ENCODE measurements at places on chromosomes 2 and 18. TPM values are rescaled to one million over a fixed set of nuclear protein-coding genes. Genes with fewer than 3 reads are reported as not detected.

DNA sequence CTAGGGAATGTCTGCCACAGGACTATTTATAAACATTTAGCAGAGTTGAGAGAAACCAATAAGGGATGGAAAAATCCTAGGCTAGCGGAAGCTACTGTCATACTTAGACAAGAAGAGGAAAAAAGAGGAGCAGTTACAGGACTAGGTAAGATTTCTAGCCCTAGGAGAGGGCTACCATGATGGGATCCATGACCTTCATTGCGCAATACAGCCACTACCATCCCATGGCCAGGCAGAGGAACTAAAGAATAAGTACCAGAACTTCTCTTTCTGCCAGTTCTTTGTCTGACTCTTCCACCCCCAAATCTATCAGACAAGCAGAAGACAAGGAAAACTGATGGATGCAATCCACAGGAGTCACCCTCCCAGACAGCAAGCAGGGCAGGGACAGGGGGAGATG, 417.0 kb upstream of the CHST9 start:
- no peak for DNase-seq
- H3K36me3 ChIP-seq: no peaks in the 10 kb centered on the region
- H3K27ac ChIP-seq: no peak overlapping the region
- H3K4me3 ChIP-seq: no peak overlapping the region
- H3K4me1 ChIP-seq: peaks cover 7% of the 10 kb centered on the region

DNA sequence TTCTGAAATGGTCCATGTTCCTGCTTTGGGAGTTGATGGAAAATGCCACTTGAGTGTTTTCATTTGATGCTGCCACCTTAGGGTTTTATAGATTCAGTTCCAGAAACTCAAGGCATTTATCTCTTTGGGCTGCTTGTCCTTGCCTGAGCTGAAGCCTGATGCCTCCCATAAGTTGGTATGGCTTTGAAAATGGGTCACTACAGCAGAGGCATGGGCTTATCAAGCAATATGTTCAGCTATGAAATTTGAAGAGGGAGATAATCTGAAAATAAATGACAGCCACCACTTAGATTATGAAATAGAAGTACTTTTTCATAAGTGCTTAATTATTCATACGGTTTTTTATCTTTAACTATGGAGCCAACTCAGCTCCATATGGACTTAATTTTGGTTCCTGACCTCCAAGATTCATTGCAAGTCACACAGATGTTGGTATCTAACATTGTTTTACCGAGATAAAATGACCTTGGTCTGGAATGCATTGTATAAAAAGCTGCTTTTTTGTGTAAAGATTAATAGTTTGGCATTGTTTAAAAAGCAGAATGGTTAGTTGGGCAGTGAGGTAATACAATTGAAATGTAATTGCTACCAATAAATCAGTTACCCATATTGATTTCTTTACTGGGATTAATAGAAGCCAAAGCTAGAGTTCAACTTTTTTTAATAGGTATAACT, 4.5 kb downstream of the SLC14A1 start:
- DNase-seq: no peak
- no peaks in the 10 kb centered on the region for H3K27me3 ChIP-seq

DNA sequence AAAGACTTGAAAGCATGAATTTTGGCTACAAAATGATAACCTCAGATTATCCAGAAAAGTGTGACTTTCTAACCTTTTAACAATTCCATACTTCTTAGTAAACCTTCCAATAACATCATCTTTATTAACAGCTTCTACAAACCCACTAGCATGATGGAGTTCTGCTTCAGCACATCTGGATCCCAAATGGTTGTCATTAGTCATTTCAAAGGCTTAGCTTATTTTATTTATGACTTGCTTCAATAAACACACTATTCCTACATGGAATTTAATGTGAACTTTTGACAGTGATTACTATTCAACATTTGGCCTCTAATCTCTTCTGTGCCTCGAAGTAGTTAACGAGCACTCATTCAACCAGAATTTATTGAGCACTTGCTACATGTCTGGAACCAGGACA, 808.3 kb downstream of the TSN start:
- H3K4me1 ChIP-seq: no peaks in the 10 kb centered on the region
- H3K27me3 ChIP-seq: no peaks in the 10 kb centered on the region
- no peak for DNase-seq
- no peak overlapping the region for H3K4me3 ChIP-seq

Gene LCT
- 79.1 TPM for polyA plus RNA-seq

DNA sequence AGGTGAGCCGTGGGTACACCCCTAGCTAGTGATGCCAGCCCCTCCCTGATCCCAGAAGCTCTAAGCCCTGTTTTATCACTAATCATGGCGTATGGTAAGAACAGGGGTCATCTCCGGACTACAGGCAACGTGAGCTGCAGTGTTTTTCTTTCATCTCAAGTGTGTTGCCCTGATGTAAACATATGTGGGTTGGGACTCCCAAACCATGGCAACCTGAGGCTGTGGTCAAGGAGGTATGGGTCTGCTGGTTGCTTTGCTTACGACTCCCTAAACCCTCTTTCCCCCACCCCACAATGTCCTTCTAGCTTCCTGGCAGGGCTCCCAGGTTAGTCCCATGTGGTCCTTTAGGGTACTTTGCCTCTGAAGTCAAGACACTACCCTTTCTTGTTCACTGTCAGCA, 53.6 kb upstream of the AFF3 start:
- no peak for DNase-seq
- no peak overlapping the region for H3K27ac ChIP-seq
- peaks cover 43% of the 10 kb centered on the region for H3K4me1 ChIP-seq
- H3K36me3 ChIP-seq: no peaks in the 10 kb centered on the region
- no peaks in the 10 kb centered on the region for H3K27me3 ChIP-seq

GRCh38 chr2:62423235-62423634, 82.8 kb downstream of the TMEM17 start:
- H3K4me3 ChIP-seq: no peak overlapping the region
- no peak for DNase-seq
- no peaks in the 10 kb centered on the region for H3K27me3 ChIP-seq
- H3K27ac ChIP-seq: no peak overlapping the region
- no peaks in the 10 kb centered on the region for H3K4me1 ChIP-seq

DNA sequence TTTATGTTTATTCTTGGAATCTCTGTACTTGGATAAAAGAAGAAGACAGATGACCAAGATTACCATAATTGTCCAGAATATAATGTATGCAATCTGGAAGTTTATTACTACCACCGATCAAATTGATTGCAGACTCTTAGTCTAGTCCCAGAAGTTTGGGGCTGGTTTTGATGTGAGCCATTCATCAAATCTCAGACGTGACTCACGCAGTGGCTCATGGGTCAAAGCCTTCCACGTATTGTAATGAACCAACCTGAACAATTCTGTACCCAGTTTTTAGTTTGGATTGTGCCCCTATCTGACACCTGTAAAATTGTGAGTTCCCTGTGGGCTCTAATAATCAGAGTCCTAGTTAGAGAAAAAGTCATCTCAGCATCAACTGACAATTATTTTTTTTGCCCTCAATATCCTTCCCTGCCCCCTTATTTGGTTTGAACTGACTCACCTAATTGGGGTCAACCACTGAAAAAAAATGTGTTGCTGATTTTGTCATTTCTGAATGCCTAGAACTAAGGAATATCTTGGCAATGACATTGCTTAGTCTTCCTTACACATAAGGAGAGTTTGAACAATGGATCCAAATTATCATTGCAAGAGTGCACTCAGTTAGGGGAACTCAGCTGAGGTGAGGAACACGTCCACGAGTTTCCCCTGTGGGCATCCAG, 219.5 kb upstream of the NRP2 start:
- no peak overlapping the region for H3K27ac ChIP-seq
- no peaks in the 10 kb centered on the region for H3K27me3 ChIP-seq
- DNase-seq: no peak
- H3K36me3 ChIP-seq: no peaks in the 10 kb centered on the region

DNA sequence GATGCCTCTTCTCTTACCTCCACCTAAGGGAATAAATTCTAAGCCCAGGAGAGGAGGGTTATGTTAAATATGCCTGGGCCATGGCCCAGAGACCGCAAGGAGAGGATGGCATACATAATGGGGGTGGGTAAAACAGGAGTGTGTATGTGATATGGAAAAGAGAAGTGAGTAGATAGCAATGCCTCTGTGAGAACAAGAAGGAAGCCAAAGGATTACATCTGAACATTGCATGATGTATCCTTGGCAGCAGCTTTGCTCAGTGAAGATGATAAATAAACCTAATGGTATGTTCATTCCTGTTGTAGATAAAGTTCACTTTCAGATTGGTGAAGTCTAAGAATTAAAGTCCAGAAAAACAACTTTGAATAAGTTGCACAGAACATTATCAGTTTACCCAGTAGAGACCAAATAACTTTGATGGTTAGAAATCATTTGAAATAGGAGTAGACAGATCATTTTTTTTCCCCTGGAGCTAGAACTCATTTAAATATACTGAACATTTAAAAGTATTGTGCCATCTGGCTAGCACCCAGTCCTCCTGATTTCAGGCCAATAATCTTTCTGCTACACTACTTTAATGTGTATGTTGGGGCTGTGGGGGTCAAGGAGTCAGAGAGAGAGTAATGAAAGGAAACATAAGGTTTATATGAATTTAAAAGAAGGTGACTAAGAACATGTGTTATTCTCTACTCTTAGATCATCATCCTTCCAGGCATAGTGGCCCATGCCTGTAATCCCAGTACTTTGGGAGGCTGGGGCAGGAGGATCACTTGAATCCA, 231.7 kb downstream of the PARD3B start:
- no peak overlapping the region for H3K4me3 ChIP-seq
- H3K27ac ChIP-seq: no peak overlapping the region
- no peaks in the 10 kb centered on the region for H3K36me3 ChIP-seq
- no peaks in the 10 kb centered on the region for H3K27me3 ChIP-seq

- H3K4me3 ChIP-seq: no peak overlapping the region
- H3K36me3 ChIP-seq: no peaks in the 10 kb centered on the region
- H3K27me3 ChIP-seq: no peaks in the 10 kb centered on the region
- H3K4me1 ChIP-seq: peaks cover 1% of the 10 kb centered on the region
- no peak for DNase-seq
These were observed 34.2 kb downstream of the RAB10 start for GRCh38 chr2:26067980-26068507.

- H3K36me3 ChIP-seq: peaks cover 7% of the 10 kb centered on the region
- H3K4me3 ChIP-seq: no peak overlapping the region
- H3K27me3 ChIP-seq: no peaks in the 10 kb centered on the region
- peaks cover 9% of the 10 kb centered on the region for H3K4me1 ChIP-seq
These were observed 23.0 kb upstream of the ADAM17 start for GRCh38 chr2:9578467-9579235.

DNA sequence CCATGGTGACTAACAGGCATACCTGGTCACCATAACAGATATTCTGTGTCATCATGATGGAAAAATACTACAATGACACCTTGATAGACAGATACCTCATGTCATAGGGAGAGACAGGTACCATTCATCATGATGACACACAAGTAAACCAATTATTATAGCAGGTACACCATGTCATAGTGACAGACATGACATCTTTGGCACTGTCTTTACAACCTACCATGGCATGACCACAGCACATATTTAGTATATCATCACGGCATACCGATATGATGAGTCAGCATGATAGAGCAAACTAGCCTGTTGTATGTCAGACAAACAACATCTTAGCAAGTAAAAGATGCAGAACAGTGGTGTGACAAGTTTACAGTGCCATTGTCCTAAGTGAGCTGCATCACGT, 101.3 kb upstream of the KLHL29 start:
- no peaks in the 10 kb centered on the region for H3K27me3 ChIP-seq
- H3K36me3 ChIP-seq: no peaks in the 10 kb centered on the region
- no peak overlapping the region for H3K4me3 ChIP-seq
- H3K27ac ChIP-seq: no peak overlapping the region
- no peak for DNase-seq
- H3K4me1 ChIP-seq: no peaks in the 10 kb centered on the region

- H3K4me3 ChIP-seq: no peak overlapping the region
- no peaks in the 10 kb centered on the region for H3K27me3 ChIP-seq
- H3K27ac ChIP-seq: peak overlapping the region; percentile 79
These were observed 73.5 kb downstream of the MYO1B start for GRCh38 chr2:191318729-191319078.
